Substantia nigra (tissue), 51 donors: ENCODE measurements at places on chromosomes 4 and X.

GRCh38 chr4:34417160-34417559 is 1827.2 kb downstream of the ARAP2 start:
- DNase-seq, result no peak

GRCh38 chr4:73066928-73067327 is 2.6 kb downstream of the COX18 start:
- DNase-seq, result no peak

DNA sequence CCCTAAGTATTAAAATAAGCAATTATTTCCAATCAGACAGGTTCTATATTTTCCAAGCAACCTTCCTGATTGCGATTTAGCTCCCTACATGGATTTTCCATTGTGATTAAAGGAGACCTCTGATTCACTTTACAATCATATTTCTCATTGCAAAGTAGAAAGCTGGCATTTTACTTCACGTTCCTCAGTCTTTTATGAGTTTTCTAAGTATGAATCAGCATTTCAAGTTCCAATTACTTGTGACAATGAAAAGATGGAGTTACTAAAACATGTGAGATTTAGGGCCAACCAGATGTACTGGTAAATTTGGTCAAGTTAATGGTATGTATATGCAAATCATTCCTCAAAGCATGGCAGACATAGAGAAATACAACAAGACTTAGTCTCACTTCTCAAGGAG is 206.2 kb downstream of the KCNIP4 start:
- no peak for DNase-seq

DNA sequence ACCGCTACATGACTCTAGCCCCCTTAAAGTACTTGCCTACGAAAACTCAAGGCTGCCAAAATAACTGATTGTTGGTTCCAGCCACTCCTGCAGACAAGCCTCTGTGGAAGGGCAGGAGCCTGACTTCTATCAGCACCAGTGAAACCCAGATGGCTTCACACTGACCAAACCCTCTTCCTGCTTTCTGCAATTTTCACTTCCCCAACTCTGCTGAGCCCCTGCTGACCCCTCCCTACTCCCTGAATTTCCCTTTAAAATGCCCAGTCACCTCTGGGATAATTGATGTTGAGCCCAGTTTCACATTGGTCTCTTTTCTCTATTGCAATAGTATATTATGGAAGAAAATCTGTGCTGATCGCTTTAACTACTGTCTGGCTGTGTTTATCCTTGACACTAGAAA is 61.6 kb upstream of the STS start:
- DNase-seq, result no peak

- no peak for DNase-seq
Measured at GRCh38 chr4:94463771-94464170, 12.0 kb downstream of the PDLIM5 start.

GRCh38 chr4:178693816-178694215 is 1251.6 kb upstream of the AGA start:
- DNase-seq, result no peak

DNA sequence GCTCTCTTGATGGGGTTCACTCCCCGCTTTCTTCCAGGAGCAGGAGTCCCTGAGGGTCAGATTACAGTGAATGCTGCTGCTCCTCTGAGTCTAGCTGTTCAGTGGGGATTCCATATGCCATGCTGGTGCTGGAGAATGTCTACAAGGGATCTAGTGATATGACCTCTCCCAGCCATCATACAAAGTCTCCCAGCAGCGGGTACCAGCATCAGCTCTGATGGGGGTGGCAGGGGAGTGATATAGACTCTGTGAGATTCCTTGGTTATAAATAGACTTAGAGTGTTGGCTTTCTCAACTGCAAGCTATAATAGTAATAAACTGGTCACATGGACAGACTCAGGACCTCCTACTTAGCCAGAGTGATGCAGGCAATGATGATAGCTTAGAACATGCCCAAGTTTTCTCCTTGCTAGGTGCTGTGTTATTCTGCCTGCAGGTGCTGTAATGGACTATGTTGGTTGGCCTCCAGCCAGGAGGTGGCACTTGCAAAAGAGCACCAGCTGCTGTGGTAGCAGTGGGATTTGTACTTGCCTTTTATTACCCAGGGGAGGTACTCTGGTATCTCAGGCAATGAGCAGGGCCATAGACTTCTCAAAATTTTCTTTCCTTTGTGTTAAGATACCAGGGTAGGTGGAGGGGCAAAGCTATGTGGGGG is 202.9 kb downstream of the CHIC1 start:
- DNase-seq, result no peak

- no peak for DNase-seq
Measured at GRCh38 chr4:112199041-112199440, 32.5 kb upstream of the AP1AR start.

DNA sequence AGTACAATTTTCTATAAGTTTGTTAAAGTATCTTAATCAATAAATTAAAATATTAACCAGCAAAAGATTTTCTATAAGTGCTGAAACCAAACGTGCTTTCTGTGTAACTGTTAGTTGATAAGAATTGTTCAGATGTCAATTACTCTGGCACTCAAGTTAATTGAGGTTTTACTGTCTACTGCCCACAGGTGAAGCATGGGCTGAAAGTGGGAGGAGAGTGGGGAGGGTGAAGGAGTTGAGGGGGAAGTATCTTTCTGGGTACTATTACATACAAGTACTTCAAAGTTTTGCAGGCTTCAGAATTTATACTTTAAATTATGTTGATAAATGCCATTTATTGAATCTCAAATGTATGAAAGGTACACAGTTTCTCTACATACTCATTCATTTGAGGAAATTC is 19.1 kb upstream of the CXCL3 start:
- DNase-seq, result no peak

DNA sequence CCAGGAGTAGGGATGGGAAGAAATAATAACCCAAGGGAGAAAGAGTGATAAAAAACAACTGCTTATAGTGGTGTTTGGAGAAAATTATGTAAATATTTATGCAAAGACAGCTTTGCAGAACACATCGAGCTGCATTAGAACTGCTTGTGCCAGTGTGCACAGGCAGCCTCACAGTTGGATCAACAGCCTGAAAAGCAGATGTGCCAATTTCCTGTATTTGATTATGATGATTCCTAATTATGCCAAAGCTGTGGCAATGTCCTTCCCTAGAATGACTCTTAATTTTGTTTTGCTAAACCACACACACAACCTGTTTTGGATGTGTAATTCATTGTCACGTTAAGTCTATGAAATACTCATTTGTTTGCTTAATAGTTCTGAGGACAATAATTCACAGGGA is 30.6 kb upstream of the ANTXR2 start:
- DNase-seq, result no peak
